Panc1 (cell line): ENCODE measurements at places on chromosomes 3 and 15. TPM values are rescaled to one million over a fixed set of nuclear protein-coding genes. Genes with fewer than 3 reads are reported as not detected.

- DNase-seq = no peak
- H3K36me3 ChIP-seq = no peaks in the 10 kb centered on the region
- H3K27ac ChIP-seq = no peak overlapping the region
- no peaks in the 10 kb centered on the region; the same call in 1 of the 2 replicates for H3K27me3 ChIP-seq
- no peaks in the 10 kb centered on the region for H3K4me1 ChIP-seq
These were observed 40.5 kb downstream of the TRAT1 start for GRCh38 chr3:108862865-108863798.

DNA sequence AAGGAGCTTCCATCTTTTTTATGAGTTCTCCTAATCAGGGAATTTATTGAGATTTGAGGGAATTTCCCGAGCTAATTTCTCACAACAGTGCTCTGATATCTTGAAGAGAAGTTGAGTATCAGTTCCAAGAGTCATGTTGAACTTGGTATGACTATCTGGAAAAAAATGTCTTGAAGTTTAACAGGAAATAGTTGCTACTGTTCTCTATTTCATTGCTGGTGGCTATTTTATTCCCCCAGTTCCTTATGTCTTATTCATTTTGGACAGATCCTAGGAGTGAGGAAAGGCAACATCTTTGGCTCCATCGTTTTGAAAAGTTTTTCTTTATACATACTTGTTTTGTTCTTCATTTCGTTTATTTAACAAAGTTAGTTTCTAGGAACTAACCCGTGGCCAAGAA, 307.8 kb upstream of the AGTR1 start:
- no peak for DNase-seq
- H3K27me3 ChIP-seq = no peaks in the 10 kb centered on the region
- H3K27ac ChIP-seq = no peak overlapping the region

- H3K27ac ChIP-seq = no peak overlapping the region
- H3K36me3 ChIP-seq = no peaks in the 10 kb centered on the region
- DNase-seq = no peak
- H3K4me3 ChIP-seq = no peak overlapping the region
These were observed 28.5 kb downstream of the LRRC28 start for GRCh38 chr15:99279827-99280226.

GRCh38 chr3:193821151-193821668, 228.2 kb downstream of the OPA1 start:
- no peaks in the 10 kb centered on the region for H3K4me1 ChIP-seq
- no peak overlapping the region for H3K4me3 ChIP-seq

DNA sequence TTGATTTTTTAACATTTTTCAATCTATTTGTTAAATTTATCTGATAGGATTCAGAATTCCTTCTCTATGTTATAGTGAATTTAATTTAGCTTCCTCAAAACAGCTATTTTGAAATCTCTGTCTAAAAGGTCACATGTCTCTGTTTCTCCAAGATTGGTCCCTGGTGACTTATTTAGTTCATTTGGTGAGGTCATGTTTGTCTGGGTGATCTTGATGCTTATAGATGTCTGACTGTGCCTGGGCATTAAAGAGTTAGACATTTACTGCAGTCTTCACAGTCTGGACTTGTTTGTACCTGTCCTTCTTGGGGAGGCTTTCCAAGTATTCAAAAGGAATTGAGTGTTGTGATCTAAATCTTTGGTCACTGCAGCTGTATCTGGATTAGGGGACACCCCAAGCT, 169.5 kb upstream of the C2CD4B start:
- DNase-seq = no peak
- H3K36me3 ChIP-seq = no peaks in the 10 kb centered on the region
- H3K27me3 ChIP-seq = peaks cover 5% of the 10 kb centered on the region; the same call in 1 of the 2 replicates
- H3K4me1 ChIP-seq = no peaks in the 10 kb centered on the region

Gene TF
- total RNA-seq = 9.5 TPM

Gene GOLGA8O
- total RNA-seq = 0.69 TPM

Gene KPNA4
- 84.4 TPM for total RNA-seq

Gene SLC27A2
- 0.18 TPM for total RNA-seq
